Activated CD4-positive, alpha-beta T cell treated with anti-CD3 and anti-CD28 coated beads, Interleukin-2, amount 50 U/mL, for 48 hours (primary cell): ENCODE measurements at places on chromosomes 11 and 22.
A peak's percentile ranks its signal among the peaks of the same experiment; 100 is the strongest.

DNA sequence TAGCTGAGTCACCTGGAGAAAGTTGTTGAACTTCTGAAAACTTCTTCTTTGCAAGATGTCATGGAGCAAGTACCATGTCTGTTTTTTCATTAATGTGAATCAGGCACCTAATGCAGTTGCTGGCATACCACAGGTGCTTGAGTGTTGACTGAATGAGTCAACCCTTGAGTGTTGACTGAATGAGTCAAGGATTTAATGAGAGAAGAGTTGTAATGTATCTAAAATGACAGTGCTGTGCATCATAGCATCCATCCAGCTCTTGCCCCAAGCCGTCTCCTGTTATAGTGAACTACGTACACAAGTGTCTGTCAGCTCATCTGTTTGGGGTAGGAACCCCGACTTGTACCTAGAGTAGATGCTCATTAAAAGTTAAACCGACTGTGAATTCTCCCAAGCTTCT, 93.1 kb downstream of the CWC15 start:
- no peak for DNase-seq

DNA sequence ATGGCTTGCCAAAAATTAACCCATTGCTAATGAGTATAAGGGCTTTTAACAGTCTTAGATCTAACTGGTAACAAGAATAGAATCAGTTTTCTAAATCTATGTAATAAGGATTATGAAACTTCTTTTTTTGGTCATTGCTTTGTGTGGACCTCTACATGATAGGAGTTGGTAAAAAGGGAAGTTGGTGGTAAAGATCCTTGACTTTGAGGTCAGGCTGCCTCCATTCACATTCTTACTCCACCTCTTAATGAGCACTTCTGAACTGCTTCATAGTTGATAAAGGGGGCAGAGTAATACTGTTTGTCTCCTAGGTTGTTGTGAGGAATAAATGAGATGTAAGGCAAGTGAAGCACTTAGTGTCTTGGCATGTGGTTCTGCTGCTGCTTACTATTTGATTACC, 10.6 kb downstream of the EIF3M start:
- no peak for DNase-seq

- DNase-seq = no peak
Observed at GRCh38 chr11:69094111-69094914, 45.6 kb downstream of the TPCN2 start.

DNA sequence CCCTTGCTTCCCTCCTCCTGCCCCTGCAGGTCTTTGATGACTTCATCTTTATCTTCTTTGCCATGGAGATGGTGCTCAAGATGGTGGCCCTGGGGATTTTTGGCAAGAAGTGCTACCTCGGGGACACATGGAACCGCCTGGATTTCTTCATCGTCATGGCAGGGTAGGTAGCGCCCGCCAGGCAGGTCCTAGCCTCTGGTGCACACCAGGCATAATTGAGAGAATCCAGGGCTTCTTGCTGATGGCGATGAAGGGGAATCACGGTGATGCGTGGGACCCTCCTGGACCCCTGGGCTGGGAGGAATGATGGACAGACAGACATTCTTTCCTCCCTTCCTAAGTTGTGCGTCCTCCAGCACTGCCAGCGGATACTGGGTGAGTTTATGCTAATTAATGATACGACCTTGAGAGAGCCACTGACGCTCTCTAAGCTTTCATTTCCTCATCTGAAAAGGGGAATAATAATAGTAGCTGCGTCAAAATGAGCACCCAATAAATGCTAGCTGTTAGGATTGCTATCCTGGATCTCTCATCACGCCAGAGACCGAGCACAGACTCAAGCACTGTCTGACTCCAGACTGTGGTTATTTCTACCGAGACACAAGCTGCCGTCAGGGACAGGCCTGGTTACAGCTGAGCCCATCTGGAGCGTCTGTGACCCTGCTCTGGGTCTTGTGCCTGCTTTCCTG, 30.1 kb downstream of the CACNA1I start:
- DNase-seq = no peak

- no peak for DNase-seq
Observed at GRCh38 chr11:76666408-76666807, 4.1 kb downstream of the LRRC32 start.

DNA sequence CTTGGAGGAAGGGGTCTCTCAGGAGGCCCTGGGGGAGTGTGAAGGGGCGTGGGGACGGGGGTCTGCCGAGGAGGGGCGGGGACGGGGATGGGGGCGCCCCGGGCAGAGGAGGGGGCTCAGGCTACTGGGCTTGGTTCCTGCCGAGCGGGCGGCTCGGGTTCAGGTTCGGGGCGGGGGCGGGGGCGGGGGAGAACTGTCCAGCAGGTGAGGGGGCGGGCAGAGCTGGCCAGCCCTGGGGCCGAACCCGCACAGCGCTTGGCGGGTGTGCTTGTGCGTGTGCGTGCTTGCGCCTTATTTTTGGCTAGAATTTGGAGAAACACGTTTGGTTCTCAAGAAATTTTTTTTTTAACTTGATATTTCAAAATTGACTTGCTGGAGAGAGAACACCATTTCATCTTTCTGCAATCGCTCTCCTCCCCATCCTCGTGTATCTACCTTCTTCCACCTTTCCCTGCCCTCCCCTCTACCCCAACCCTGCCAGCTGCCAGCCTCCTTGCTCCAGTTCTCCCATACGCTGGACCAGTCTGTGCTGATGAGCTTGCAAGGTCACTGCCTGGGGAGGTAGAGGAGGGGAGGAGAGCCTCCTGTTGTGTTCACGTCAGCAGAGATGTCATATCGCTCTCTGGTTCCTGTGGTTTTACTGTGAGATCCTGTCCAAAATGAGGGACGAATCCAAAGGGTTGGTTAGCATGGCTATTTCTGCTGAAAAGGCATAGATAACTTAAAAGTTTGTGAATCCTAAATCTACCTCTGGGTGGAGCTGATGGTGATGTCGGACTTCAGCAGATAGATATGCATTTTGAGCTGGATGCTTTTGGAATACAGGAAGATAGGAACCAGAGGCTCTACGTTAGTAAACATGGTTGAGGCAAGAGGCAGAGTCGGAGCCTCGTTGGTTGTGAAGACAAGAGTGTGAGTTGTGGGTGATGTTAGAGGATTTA, 668 bp downstream of the MADD start:
- DNase-seq = peak; percentile 35

GRCh38 chr11:65452806-65453490, 30.4 kb downstream of the NEAT1 start:
- no peak for DNase-seq

GRCh38 chr11:63826471-63827190, 12.3 kb upstream of the MARK2 start:
- DNase-seq = no peak
